NCI-H510A (cell line): ENCODE measurements at places on chromosomes 1 and 21.

GRCh38 chr1:67338642-67339041 lies 31.0 kb downstream of the IL12RB2 start:
- DNase-seq, result no peak

DNA sequence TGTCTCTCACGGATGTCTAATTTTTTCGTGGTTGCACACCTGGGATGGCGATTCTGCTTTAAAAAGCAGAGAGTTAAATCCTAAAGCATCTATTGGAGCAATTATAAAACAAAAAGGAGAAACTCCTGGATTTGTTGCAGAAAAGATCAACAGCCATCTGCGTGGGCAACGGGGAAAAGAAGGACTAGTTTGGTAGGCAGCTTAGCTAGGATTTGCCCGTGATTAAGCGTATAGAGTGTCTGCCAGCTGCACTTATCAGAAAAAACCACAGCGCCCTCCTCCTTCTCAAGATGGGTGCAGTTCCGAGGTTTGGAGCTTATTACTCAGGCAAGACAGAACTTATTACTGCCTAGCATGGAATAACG lies 526 bp upstream of the SLC25A24 start:
- peak; percentile 22 for DNase-seq

DNA sequence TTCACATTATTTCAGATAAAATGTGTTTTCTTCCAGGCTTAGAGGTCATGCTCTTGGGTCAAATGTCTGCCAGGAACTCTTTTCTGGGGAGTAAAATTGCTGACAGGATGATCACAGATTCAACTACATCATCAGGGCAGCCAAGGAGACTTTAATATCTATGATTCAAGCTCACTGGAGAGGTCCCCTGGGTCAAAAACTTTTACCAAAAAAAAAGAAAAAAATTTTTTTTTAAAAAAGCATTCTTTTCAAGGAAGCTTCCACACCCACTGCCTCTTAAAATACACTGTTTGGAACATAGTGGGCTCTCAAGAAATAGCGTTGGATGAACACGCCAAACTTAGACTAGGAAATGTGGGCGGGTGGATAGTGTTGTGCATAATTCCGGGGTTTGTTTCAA lies 81.3 kb downstream of the TIAM1 start:
- no peak for DNase-seq

- no peak for DNase-seq
Measured at GRCh38 chr1:171628225-171628624, 6.2 kb downstream of the MYOCOS start.

- no peak for DNase-seq
Measured at GRCh38 chr1:57839526-57839925, 415.7 kb upstream of the DAB1 start.

GRCh38 chr1:53517821-53518352 lies 58.7 kb downstream of the DMRTB1 start:
- no peak for DNase-seq

GRCh38 chr1:232954594-232955365 lies 4.4 kb downstream of the NTPCR start:
- DNase-seq, result no peak

DNA sequence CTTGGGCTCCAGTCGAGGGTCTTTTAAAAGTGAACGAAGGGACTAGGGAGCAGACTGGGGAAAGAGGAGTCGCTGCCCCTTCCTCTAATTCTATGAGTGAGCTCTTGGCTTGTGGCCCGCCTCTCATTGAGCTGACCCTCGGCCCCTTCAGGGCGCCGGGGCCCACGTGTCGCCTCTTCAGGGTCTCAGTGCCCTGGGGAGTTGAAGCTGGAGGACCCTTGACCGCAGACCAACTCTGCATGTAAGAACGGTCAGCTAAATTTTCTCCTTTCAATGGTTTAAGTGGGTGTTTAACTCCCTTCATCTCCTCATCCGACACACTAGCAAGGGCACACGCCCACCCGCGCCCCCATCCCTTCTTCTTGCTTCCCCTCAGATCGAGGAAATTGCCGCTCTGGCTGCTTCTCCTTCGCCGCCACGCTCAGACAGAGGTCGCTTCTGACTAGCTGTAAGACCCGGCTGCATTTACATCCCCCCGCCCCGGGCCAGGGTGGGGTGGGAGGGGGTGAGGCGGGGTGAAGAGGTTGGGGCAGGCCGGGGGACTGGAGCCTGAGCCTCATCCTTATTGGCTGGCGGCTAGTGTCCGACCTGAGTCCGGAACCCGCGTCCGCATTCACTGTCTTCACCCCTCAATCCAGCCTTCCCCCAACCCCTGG lies 10.9 kb downstream of the NR5A2 start:
- no peak for DNase-seq

GRCh38 chr1:214281720-214282629 lies 1.0 kb downstream of the SMYD2 start:
- DNase-seq, result peak; percentile 16

- DNase-seq, result no peak
Measured at GRCh38 chr1:3976821-3977220, 76.7 kb upstream of the C1orf174 start.

- DNase-seq, result no peak
Measured at GRCh38 chr21:32196001-32196400, 82.8 kb downstream of the MIS18A start.

DNA sequence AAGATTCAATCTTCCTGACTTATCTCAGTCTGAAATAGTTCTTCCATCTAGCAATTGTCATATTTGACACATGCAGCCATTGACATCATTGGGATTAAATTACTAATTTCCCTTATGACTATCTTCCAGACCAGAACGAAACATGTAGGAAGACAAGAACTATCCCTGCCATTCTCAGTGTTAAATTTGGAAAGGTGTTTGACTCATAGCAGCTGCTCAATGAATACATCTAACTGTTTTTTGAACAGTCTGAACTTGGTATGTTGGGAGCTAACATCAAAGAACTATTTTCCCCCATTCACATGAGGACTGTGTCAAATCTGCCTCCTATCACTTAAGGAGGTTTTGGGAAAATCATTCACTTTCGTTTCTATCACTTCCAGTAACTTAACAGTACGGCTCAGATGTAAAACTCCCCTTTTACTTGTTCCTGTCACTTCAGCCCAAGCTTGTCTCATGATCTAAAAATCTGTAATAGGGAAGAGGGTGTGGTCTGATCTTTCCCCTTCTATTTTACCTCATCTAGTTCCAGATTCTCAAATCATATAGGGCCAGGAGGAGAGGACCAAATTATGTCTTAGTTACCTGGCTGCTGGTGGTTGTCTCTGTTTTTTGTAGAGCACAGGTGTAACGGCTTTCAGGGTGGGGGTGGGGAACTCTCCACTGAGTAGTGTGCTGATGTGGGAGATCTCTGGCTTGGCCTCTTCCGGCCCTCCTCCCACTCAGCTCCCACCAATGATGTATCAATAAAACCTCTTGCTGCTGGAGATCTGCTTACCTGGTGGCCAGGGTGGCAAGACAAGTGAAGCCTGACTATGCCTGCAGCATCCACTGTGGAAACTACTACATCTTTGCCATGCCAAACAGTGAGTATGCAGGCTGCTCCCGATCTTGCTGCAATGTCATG lies 26.2 kb upstream of the SLAMF1 start:
- DNase-seq, result no peak

GRCh38 chr1:107184888-107185287 lies 44.0 kb downstream of the NTNG1 start:
- DNase-seq, result no peak

- DNase-seq, result no peak
Measured at GRCh38 chr1:96722958-96723357, 1.4 kb downstream of the PTBP2 start.

- DNase-seq, result no peak
Measured at GRCh38 chr1:213067352-213067751, 16.3 kb downstream of the RPS6KC1 start.

DNA sequence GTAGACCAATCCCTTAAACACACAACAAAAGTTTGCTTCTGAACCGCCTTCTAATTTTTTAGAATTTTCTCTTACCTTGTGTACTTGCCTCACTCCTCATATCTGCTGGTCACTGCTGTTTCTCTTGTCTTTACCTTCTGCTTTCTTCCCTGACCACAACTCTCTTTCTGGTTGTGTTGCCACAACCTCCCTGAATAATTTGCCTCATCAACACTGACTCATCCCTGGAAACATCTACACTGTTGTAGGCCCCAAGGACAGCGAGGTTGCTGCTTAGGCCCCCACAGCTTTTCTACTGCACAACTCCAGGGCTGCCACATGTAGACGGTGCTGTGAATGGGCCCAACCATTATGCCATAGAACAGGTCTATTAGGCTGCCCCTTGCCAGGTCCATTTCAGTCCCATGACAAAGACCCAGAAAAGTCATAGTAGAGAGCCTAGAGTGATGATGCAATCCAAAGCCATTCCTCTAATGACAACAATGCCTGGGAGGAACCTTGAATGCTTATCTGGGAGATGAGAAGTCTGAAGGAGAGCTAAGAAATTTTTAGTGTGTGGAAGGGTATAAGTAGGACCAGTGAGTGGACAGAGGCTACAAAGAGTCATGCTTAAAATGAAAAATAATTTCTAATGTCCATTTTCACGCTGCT lies 36.6 kb upstream of the LCE5A start:
- no peak for DNase-seq

- DNase-seq, result no peak
Measured at GRCh38 chr21:34730756-34731445, 62.1 kb downstream of the CLIC6 start.

DNA sequence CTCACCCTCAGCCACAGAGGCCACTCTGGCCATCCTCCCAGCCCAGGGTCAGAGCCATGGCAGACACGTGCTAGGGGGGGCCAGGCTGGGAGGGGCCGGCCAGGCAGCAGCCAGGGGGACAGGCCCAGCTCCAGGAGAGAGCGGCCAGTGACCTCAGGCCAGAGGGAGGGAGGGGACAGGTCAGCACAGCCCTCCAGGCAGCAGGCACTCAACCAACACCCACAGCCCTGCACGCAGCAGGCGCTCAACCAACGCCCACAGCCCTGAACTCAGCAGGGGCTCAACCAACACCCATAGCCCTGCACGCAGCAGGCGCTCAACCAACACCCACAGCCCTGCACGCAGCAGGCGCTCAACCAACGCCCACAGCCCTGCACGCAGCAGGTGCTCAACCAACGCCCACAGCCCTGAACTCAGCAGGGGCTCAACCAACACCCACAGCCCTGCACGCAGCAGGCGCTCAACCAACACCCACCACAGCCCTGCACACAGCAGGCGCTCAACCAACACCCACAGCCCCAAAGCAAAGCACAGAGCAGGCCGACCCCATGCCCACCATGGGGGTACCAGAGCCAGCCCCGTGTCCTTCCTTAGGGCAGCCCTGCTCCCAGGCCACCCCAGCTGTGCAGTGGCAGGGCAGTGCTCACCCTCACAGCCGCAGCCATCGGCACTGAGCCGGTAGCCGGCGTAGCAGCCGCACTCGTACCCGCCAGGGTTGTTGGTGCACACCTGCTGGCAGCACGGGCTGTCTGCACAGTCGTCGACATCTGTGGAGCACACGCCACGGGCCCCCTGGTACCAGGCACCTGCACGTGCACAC lies 55.9 kb downstream of the ARHGEF16 start:
- DNase-seq, result no peak

DNA sequence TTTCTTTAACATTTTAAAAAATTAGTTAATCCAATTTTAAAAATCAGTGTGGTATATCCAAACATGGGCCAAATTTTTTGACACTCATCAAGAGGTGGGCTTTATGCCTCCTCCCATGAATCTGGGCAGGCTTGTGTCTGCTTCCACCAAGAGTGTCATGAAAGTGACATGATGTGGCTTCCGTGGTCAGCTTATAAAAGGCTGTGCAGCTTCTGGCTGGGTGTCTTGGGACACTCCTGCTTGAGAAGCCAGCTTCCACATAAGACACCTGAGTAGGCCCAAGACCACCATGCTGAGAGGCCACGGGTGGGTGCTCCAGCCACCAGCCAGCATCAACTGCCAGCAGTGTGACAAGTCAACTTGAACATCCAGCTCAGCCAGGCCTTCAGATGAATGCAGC lies 74.3 kb upstream of the RUNX3 start:
- no peak for DNase-seq

- no peak for DNase-seq
Measured at GRCh38 chr1:42239041-42239440, 74.5 kb upstream of the GUCA2A start.
